Occipital lobe (tissue), 3 donors: ENCODE measurements at places on chromosomes 7 and 10. TPM values are rescaled to one million over a fixed set of nuclear protein-coding genes. Genes with fewer than 3 reads are reported as not detected.

TAS2R41 gene
- total RNA-seq, result not detected

LRRN3 gene
- 187 TPM for total RNA-seq

HOXA5 gene
- total RNA-seq, result not detected

ZFYVE27 gene
- 49.0 TPM for total RNA-seq
